ENCODE measurements at places on chromosomes 5 and 9.

- peak; percentile 32 for DNase-seq
These were observed 49.0 kb upstream of the DPYSL3 start for GRCh38 chr5:147558826-147559225.

DNA sequence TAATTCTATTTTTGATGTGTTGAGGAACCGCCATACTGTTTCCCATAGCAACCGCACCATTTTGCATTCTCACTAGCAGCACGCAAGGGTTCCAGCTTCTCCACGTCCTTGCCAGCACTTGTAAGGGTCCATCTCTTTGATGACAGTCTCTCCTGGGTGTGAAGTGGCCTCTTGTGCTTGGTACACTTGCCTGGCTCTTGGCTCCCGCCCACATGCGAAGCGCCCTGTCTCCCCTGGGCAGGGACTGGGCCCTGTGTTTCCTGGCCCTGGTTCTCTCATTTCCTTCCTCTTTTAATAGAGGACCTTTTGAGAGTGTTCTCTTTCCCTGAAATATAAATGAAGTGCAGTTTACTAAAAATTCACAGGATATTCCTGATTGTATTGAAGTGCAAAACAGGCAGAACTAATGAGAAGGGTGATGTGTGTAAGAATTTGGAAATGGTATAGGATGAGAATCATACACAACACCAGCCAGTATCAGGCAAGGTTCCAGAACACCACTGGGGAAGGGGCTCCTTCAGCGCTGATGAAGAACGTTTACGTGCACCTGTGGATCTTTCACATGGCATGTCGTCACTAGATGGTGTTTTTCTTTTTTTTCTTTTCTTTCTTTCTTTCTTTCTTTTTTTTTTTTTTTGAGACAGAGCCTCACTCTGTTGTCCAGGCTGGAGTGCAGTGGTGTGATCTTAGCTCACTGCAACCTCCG, 73.0 kb downstream of the EHMT1 start:
- no peak for DNase-seq

DNA sequence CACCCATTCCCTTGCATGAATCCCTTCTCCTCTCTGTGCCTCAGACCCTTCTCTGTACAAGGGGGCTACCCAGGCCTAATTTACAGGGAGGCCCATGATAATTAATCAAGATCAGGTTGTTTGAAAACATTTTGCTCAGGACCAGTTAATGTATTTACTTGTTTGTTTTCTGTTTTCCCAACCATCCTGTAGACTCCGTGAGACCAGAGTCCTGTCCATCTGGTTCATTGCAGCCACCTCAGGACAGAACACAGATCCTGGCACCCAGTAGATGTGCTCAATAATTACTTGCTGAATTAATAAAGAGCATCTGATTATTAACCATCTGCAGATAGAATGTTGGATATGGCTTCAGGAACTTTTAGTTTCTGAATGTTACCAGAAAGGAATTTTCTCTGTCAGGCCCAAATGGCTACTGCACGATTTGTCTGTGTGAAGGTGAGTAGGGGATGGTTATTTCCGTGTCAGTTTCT, 27.3 kb downstream of the FOXI1 start:
- DNase-seq, result no peak

DNA sequence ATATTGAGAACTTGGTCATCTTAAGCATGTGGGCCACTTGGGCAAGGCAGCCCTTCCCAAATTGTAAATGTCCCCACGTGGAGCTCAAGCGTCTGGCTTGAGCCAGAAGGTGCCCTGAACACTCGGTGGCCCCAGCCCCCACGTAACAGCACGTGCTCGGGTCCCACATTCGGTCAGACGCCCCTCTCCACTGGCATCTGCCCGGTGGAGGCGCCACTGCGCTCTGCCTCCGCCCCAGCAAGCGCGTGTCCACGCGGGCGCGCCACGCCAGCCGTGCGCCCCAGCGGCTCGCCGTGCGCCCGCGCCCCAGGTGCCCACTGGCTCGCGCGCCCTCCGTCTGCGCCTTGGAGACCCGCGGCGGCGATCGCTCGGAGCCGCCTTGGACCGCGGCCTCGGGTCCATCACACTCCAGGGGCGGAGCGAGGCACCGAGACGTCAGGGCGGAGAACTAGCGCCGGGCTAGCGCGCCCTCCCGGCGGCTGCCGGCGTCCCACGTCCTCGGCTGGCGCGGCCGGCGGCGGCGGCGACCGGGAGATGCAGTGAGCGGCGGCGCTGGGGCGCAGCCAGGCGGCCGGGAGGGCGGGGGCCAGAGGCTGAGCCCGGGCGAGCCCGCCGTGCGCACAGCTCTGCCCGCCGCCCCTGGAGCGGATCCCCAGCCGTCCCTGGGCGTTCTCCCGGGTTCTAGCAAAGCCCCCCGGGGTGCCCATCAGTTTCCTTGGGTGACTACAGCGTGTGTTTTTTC, at the start of gene PALM2AKAP2:
PALM2AKAP2 (plus strand) TSS at position 488 of the 742 bp plus-strand sequence. CDS start 291 bp downstream, outside the sequence.
- DNase-seq, result peak; percentile 62

- no peak for DNase-seq
These were observed 56.3 kb downstream of the GDA start for GRCh38 chr9:72205513-72205912.

DNA sequence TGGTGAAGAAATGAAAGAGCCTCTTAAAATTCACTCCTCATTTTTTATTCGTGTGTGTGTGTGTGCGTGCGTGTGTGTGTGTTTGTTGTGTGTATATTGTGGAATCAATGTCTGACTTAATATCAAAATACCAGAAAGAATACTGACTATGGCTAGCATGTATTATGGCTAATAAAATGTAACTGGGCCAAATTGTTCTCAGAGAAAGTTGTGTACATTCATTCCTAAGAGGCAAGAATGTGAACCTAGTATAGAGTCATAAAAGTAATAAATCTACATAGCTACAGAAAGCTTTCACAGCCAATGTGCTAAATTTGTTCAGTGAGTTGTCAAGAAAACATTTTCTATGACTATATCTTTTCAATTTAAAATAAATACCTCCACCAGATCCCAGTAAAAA, 211.5 kb downstream of the EBF1 start:
- DNase-seq, result no peak

DNA sequence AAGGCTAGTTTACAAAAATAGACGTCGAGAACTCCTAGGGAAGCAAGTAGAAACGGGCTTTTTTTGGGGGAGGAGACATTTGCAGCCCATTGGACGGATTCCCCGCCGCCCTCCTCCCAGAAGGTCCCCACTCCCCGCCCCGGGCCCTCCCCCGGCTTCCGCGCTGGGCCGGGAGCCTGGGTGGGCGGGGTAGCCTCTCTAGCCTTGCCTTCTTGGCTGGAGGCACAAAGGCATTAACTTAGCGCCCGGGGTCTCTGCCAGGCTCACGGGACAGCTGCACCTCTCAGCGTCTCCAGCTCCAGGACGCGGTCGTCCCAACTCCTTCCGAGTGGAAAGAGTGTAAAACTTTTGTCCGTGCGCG, at the start of gene DMRTA1:
DMRTA1 (plus strand) TSS at position 236 of the 361 bp plus-strand sequence. CDS start 242 bp downstream, outside the sequence.
- peak; percentile 68 for DNase-seq

- DNase-seq, result no peak
These were observed 360.5 kb downstream of the BNC2 start for GRCh38 chr9:16509997-16510396.

- DNase-seq, result no peak
These were observed 36.8 kb upstream of the UNC5A start for GRCh38 chr5:176773408-176774035.

- DNase-seq, result no peak
These were observed 15.0 kb upstream of the IL12B start for GRCh38 chr5:159345336-159345735.

DNA sequence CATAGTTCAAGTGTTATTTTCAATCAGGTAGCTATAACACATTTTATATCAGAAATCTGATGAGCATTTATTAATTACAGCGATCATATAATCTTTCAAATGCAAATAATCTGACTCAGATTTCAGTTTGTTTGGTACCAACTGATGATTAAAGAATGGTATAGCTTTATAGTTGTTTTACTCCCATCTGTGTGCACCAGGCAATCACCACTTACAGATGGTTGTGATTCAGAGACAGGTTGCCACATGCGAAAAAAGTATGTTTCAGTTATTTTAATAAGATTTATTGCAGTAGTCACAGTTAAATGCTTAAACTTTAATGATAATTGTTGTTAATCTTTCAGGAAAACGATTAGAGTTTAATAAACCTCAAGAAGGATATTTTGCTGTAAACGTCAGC, 155.1 kb upstream of the ARRDC3 start:
- DNase-seq, result no peak

DNA sequence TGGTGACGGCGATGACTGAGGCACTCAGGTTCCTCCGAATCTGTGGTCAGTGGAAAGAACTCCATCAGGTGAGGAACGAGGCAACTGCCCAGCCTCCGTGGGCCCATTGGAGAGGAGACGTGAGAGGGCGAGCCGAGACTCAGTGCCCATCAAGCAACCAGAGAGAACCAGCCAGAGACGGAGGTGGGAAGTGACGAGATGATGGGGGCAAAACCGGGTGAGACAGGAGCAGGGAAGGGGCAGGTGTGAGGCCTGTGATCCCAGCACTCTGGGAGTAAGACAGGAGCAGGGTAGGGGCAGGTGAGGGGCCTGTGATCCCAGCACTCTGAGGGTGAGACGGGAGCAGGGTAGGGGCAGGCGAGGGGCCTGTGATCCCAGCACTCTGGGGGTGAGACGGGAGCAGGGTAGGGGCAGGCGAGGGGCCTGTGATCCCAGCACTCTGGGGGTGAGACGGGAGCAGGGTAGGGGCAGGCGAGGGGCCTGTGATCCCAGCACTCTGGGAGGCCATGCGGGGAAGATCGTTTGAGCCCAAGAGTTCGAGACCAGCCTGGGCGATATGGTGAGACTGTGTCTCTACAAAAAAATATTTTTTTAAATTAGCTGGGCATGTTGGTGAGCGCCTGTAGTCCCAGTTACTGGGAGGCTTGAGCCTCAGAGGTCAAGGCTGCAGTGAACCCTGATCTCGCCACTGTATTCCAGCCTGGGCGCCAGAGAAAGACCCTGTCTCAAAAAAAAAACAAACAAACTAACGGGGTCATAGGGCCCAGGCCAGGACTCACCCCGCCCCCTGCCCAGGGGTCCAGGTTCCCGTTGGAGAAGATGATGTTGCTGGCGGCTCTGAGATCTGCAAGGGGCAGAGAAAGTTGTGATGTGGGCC, 3.4 kb downstream of the DPP7 start:
- DNase-seq, result no peak

GRCh38 chr5:129670957-129671500, 76.9 kb upstream of the MINAR2 start:
- no peak for DNase-seq

DNA sequence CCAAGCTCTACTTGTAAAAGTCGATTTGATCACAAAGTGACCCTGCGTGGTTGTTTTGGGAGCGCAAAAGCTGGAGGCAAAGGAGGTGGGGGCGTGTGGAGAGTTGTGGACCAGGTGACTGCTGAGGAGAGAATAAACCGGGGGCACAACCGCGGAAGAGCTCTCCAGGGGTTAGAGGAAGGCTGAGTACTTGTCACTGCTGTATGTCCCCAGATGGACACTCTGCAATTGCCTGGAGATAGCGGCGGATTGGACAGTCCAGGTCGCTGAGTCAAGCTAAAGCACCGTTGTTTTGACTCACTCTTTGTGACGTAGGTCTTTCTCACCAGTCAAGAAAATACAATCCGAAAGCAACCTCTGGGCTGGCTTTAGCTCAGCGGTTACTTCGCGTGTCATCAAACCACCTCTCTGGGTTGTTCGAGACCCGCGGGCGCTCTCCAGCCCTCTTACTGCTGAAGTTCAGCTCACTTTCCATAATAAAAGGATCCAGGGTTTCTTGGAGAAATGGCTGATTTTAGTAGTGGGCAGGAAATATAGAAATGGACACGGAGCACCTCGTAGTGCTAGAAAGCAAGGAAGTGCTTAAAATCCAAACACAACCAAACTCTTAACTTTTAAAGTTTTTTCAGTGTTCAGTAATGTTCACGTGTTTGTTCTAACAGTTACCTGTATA, 25.7 kb downstream of the ZMAT2 start:
- peak; percentile 26 for DNase-seq

- no peak for DNase-seq
These were observed 175.8 kb upstream of the CHD1 start for GRCh38 chr5:99104538-99105132.

DNA sequence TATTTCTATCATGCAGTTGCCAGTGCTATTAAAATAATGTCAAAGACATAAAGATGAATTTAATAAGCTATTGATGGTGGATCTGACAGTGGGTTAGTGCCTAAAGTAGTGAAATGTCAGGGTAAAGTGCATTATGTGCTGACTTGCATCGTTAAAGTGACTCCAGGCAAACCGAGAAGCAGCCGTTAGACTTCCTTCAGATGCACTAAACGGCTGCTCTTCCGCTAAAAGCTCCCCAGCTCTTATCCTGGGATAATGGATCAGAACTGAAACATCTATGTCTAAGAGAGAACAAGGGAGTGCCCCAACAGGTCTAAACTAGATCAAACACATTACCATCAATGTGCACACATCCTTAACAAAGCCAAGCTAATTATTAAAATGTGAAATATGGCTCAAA, 468.2 kb downstream of the NTRK2 start:
- DNase-seq, result no peak

- DNase-seq, result no peak
These were observed 71.8 kb upstream of the ADAMTS2 start for GRCh38 chr5:179417016-179417415.

DNA sequence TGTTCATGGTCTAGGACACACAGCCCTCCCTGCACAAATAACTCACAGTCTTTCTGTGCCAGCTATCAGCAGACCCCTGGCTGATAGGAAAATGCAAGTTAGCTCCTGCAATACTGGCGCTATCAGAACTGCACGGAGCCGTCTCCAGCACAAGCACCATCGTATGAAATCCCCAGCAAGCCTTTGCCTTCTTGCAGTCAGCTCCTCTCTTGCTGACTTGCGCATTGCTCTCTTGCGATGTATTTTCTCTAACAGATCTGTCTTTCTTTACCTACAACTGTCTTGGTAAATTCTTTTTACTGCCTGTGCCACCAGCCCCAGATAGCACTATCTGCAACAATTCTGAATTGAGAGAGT, 25.1 kb upstream of the UGCG start:
- DNase-seq, result no peak

- no peak for DNase-seq
These were observed 471.9 kb downstream of the MTRR start for GRCh38 chr5:8340739-8341344.

- peak; percentile 83 for DNase-seq
These were observed at the start of gene ANXA6 for GRCh38 chr5:151157426-151158286. Gene ANXA6, minus strand, starts transcription at chr5:151157779. Its CDS starts 9,878 bp downstream, at chr5:151147901.

GRCh38 chr9:121529237-121529987, 29.8 kb upstream of the GGTA1 start:
- DNase-seq, result peak; percentile 82

GRCh38 chr5:51104556-51104955, 278.7 kb upstream of the ISL1 start:
- no peak for DNase-seq

Data from left colon (tissue), 2 donors.